ENCODE measurements at places on chromosomes 3 and 15.

- DNase-seq = no peak
These were observed 36.3 kb upstream of the TMEM42 start for GRCh38 chr3:44825264-44825925.

GRCh38 chr3:128285967-128286321, 132.7 kb downstream of the EEFSEC start:
- no peak for DNase-seq

DNA sequence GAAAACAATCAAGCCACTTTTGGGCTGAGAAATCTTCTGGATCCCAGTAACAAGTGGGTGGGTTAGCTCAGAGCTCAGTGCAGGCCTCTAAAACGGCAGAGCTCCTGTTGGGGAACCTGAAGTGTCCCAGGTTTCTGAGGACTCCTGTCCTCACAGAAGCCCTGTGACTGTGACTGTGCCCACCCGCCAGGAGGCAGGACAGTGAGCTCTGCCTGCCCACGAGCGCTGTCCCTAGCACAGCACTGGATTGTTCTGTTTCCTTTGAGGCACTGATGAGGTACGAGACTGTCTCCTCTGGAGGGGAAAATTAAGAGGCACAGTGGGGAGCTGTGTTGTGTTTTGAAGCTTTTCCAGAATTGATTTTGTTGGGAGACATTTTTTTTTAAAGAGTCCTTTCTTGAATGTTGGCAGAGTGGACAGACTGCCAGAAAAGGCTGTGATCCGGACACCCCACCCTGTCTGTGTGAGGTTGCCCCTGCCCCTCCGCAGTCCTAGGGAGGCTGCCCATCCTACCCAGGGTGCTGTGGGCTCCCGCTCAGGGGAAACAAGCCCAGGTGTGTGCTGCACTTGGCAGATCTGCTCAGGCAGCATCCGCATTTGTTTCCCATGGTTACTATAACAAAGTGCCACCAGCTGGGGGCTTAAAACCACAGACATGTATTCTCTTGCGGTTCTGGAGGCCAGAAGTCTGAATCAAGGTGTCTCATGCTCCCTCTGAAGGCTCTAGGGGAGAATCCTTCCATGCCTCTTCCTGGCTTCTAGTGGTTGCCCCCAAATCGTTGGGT, 66.6 kb upstream of the LARS2 start:
- DNase-seq = no peak

DNA sequence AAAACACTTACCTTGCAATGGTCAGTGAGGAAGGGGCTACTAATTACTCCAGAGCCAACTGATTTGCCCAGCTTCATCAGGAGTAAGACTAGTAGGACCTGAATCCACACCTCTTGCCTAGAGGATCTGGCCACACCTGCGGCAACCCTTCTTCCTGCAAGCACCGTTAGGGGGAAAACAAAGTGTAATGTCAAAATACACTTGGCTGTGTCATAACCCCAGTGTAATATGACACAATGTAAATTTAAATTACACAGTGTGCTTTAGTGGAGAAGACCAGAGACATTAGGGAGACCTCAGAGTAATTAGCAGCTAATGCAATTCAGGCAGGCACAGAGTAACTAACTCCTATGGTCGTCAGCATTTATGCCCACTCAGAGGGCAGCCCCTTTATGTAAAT, 308.5 kb upstream of the ARRDC4 start:
- no peak for DNase-seq

DNA sequence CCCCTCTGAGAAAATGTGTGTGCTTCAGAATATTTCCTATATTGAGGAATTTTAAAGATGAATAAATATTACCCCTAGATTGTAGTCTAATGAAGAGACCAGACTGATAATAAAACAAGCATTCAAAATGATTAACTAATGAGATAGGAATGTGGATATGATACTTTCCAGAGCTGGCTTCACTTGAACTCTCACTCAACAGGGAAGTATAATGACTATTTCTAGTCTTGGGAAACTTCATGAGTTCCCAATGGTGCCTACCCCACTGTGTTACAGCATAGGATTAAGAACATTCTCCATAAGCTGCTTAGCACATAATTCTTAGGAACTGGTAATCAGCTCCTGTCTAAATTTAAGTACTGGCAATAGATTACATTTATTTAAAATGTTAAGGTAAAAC, 261.5 kb upstream of the ZNF385D start:
- DNase-seq = no peak

- no peak for DNase-seq
These were observed 66.4 kb downstream of the ASTE1 start for GRCh38 chr3:130960139-130960795.

DNA sequence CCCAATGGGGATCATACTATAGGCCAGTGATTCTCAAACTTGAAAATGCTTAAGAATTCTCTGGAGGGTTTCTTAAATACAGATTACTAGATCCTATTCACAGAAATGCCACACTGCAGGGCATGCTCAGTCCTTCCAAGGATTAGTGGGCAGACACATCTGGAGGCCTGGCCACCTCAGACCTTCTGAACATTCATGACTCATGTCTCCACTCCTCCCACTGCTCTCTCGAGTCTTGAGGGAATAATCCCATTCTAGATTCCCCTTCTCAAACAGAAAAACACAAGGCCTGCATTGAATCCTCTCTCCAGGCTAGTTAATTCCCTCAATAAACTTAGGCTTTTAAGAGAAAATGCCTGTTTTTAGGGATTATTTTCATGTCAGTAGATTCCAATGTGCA, 22.1 kb downstream of the ZNF621 start:
- no peak for DNase-seq

DNA sequence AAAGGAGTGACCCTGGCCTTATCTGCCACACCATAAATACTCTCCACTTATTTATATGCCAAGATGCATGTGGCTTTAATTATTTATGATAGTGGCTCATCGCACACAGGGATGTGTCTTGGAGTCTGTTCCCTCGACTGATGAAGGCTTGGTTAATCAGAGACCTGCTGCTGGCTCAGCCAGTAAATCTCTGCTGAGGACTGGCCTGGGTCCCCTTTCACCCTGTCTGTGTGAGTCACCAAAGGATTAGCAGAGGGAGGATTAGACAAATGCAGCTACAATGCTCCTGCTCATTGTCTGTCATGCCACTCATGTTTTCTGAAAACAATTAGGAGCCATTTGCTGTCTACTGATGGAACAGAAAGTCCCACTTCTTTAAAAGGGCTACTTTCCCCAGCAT, 226.8 kb downstream of the NTRK3 start:
- no peak for DNase-seq

DNA sequence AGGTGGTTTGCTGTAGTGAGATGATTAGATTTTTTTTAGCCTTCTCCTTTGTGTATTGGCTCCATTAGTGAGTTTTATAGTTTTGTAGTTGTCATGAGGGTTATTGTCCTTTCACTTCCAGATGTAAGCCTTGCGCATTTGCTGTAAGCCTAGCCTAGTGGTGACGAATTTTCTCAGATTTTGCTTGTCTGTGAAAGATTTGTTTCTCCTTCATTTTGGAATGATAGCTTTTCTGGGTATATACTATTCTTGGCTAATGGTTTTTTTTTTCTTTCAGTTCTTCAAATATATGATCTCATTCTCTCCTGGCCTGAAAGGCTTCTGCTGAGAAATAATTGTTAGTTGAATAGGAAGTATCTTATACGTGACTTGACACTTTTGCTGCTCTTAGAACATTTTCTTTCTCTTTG, 166.5 kb upstream of the THRB start:
- no peak for DNase-seq

- DNase-seq = no peak
These were observed 12.9 kb downstream of the MON1A start for GRCh38 chr3:49916686-49917085.

Measured in natural killer cell treated with Interleukin-12 subunit alpha and Interleukin-12 subunit beta and Interleukin-15 and Interleukin-18, amount 100 ng/mL, for 72 hours (primary cell).